A549 treated with AZD2906 at 1 μM for 4 hours (cell line): ENCODE measurements at places on chromosomes 1 and 21. TPM values are rescaled to one million over a fixed set of nuclear protein-coding genes. Genes with fewer than 3 reads are reported as not detected.

MYBPH gene
- not detected in 5 replicates for total RNA-seq

PGLYRP4 gene
- total RNA-seq = not detected in 5 replicates

VAV3 gene
- 0.41 to 1.5 TPM (median 0.63 TPM) in 5 replicates for total RNA-seq

TRPM2 gene
- 7.5 to 10.7 TPM (median 8.7 TPM) in 5 replicates for total RNA-seq

FOXD3 gene
- 0.39 to 1.1 TPM (median 0.96 TPM) in 5 replicates for total RNA-seq

LORICRIN gene
- total RNA-seq = 0.06 TPM in 1 of 5 replicates, not detected in the others

S100A7 gene
- total RNA-seq = not detected in 5 replicates
